ENCODE measurements at places on chromosomes 5 and 9.

GRCh38 chr9:134192951-134193731, 28.8 kb upstream of the RNU6ATAC start:
- DNase-seq = no peak

GRCh38 chr5:136042665-136043121, 13.9 kb downstream of the TGFBI start:
- DNase-seq = no peak

GRCh38 chr9:20981486-20981885, 50.0 kb downstream of the HACD4 start:
- no peak for DNase-seq

GRCh38 chr5:159083548-159084452, 15.9 kb downstream of the EBF1 start:
- DNase-seq = no peak
